T-helper 17 cell (primary cell): ENCODE measurements at places on chromosomes 5 and 9.

- no peak for DNase-seq
Observed at GRCh38 chr5:172646716-172647285, 5.7 kb downstream of the NEURL1B start.

DNA sequence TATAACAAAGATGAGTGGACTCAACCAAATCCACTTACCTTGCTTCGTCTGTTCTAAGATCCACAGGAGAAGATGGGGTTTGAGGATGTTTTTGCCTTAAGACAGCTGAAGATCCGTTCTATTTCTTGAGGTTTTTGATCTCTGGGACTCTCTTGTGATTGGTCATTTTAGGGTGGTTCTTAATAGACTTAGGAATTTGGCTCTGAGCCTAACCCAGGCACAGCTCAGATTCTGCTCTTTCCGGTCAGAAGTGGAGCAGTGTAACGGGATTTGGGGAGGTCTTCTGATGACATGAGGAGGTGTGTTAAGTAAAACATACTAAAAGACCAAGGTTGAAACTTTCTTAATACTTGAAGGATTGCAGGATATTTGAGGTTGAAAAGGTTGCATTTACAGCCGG lies 166.9 kb downstream of the DMRT2 start:
- DNase-seq = no peak

- no peak for DNase-seq
Observed at GRCh38 chr9:85224729-85225128, 517.0 kb downstream of the AGTPBP1 start.

GRCh38 chr9:23372703-23373102 lies 453.3 kb downstream of the ELAVL2 start:
- DNase-seq = no peak

DNA sequence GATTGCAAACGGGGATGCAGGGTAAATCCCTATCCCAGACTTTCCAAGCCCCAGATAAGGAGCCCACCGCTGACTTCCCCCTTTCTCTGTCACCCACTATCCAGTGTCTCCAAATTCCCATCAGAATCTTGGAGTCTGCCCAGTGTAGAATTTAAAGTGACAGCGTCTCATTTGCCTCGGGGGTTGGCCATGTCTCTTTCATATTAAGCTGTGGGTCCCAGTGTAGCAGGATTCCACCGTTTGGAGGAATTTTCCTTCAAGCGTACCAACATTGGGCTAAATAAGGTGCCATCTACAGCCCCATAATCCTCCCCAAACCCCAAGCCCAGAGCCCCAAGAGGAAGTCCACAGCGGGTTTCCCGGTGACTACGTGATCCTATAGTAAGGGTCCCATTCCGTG lies 1.1 kb downstream of the BRINP1 start:
- DNase-seq = no peak

- DNase-seq = no peak
Observed at GRCh38 chr9:93900971-93901861, 53.9 kb downstream of the BARX1 start.

DNA sequence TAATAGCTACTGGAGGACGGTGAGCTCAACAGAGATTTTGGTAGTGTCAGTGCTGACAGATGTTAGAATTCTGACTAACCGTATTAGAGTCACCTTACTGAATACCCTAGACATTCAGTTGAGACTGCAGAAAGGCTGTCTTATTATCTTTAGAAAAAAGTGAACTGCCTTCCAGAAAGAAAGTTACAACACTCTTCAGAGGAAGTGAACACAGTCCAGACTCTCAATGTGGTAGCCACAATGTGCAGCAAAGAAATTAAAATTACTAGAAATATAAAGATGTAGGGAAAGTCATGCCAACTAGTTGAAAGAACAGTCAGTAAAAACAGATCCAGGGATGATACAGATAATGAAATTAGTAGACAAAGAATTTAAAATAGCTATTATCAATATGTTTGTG lies 47.1 kb upstream of the COL15A1 start:
- DNase-seq = no peak

- DNase-seq = no peak
Observed at GRCh38 chr5:15946026-15946425, 233.6 kb downstream of the MARCHF11 start.

GRCh38 chr5:131952301-131952857 lies 6.9 kb upstream of the MEIKIN start:
- DNase-seq = no peak

DNA sequence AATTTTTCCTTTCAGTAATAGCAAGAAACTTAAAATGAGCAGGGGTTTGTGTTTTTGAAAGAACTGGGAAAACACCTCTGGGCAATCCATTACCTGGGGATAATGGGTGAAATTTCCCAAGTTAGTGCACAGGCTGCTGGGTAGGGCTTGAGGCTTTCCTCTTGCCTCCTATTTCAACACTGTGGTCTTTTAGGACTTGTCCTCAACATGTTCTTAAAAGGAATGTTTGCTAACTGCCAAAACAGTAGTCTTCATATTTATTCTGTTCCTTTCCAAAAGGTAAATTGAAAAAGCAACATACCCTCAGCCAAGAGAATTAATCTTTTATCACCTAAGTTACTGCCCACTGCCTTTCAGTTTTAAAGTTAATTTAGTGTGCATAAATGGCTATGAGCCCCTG lies 158.3 kb upstream of the CCDC152 start:
- DNase-seq = no peak

DNA sequence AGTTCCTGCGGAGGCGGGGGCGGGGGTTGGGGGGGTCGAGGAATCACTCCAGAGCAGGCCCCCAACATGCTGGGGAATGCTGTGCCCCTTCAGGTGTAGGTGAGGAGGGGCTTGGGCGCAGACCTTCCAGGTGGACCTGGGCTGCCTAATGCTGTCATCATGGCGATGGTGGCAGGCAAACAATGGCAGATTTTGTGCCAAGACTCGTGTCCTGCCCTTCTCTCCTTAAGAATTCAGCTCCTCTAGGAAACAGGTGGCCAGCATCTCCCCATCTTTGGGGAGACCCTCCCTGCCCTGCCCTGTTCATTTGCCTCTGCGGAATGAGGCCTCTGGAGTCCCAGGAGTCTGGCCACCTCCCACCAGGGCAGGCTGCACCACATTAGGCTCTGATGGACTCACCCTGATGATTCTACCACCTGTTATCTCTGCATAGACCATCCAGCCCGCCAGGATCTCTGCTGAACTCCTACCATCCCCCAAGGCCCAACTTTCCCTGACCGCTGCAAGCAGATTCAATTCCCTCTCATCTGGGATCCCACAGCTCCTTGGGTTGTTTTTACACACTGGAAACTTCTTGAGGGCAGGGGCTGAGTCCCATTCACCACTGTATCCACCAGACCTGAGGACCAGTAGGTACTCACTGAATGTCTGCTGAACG lies 10.9 kb upstream of the SLC25A51 start:
- DNase-seq = no peak
